ENCODE measurements at places on chromosomes 5 and 9. TPM values are rescaled to one million over a fixed set of nuclear protein-coding genes. Genes with fewer than 3 reads are reported as not detected.

Gene BRD9
- total RNA-seq: 22.9 TPM

Gene OGN
- total RNA-seq: not detected

Gene IL9
- total RNA-seq: not detected

Gene CCDC152
- 0.20 TPM for total RNA-seq

Gene HRCT1
- total RNA-seq: not detected

Gene FAM151B
- 2.3 TPM for total RNA-seq

Gene AQP7
- 0.58 TPM for total RNA-seq

Gene HEMGN
- not detected for total RNA-seq

Gene LOX
- 0.73 TPM for total RNA-seq

Gene ZBTB6
- total RNA-seq: 7.1 TPM

Gene FAM169A
- 110 TPM for total RNA-seq

Gene PRSS3
- not detected for total RNA-seq

Gene PRRX2
- total RNA-seq: not detected

DNA sequence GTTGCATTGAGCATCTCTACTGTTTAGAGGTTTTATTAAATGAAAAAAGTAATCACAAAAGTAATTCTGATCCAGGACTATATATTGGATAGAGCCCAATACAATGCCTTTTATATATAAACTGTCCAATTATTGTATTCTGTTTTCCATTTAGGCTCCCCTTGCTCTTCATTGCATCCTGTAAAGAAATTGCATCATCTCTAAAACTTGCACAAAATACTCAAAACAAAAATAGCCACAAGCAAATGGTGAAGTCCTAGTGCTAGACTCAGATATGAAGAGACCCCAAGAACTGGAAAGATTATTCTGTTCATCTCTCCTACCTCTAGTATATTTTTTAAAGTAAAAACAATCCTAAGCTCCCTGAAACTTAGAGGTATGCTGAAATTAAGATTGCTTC lies 195.8 kb downstream of the NNT start:
- H3K36me3 ChIP-seq: no peaks in the 10 kb centered on the region
- H3K27ac ChIP-seq: no peak overlapping the region
- no peak for DNase-seq
- no peaks in the 10 kb centered on the region for H3K27me3 ChIP-seq

- no peaks in the 10 kb centered on the region for H3K4me1 ChIP-seq
- no peak overlapping the region for H3K4me3 ChIP-seq
- H3K27me3 ChIP-seq: no peaks in the 10 kb centered on the region
- no peak overlapping the region for H3K27ac ChIP-seq
- DNase-seq: no peak
Observed at GRCh38 chr9:9612755-9613154, 1000.0 kb downstream of the PTPRD start.

GRCh38 chr5:180168758-180169157 lies 40.3 kb downstream of the RASGEF1C start:
- no peaks in the 10 kb centered on the region for H3K36me3 ChIP-seq
- peaks cover 25% of the 10 kb centered on the region for H3K27me3 ChIP-seq
- DNase-seq: no peak

GRCh38 chr9:134136996-134137299 lies 1.1 kb downstream of the WDR5 start:
- no peak for DNase-seq
- H3K36me3 ChIP-seq: peaks cover 9% of the 10 kb centered on the region
- no peaks in the 10 kb centered on the region for H3K27me3 ChIP-seq
- peaks cover 69% of the 10 kb centered on the region for H3K4me1 ChIP-seq
- H3K27ac ChIP-seq: peak overlapping the region; percentile 71
- peak overlapping the region; percentile 67 for H3K4me3 ChIP-seq

DNA sequence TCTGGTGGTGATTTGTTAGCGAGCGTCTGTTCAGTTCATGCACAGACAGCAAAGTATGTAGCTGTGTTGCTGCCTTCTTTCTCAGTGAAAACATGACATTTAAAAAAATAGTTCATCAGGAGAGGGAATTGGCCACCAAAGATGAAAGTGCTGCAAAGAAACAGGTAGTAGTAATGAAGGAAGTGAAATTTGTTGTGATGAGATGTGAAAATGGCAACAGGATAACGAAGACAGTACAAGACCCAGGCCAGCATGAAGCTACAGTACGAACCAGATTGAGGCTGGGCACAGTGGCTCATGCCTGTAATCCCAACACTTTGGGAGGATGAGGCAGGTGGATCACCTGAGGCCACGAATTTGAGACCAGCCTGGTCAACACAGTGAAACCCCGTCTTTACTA lies 136.0 kb downstream of the SMARCA2 start:
- no peaks in the 10 kb centered on the region for H3K27me3 ChIP-seq
- 0 out of 2 replicates have a peak, but pooled peaks cover 11% of the 10 kb centered on the region for H3K4me1 ChIP-seq
- H3K27ac ChIP-seq: no peak overlapping the region
- H3K4me3 ChIP-seq: no peak overlapping the region
- no peak for DNase-seq

DNA sequence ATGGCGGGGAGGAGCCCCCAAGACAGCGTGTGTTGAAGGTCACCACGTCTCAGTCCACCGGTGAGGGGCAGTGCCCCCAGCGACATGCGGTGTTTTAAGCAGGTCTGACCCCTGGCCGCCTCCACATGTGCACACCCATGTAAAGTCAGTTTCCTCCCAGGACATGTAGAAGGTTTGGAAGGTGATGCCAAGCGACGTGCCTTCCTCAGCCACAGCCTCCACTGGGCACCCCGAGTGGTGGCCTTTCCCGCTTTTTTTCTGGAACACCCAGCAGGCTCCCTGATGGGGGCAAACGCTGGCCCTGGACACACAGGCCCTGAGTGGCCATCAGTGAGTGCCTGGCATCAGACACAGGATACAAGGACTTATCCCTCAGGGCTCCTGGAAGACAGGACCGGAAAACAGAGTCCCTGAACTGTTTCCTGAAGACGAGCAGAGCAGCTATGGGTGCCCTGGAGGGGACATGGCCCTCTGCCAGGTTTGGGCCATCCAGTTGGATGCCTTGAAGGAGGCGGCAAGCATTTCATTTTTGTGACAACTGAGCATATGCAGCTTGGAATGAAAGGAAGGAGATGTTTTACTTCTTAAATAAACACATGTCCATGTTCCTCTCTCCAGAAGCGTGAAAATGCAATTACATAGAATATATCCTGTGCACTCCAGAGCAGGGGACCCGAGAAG lies 275.8 kb upstream of the IRX2 start:
- DNase-seq: no peak
- H3K4me3 ChIP-seq: no peak overlapping the region
- H3K27ac ChIP-seq: no peak overlapping the region
- H3K4me1 ChIP-seq: no peaks in the 10 kb centered on the region
- no peaks in the 10 kb centered on the region for H3K36me3 ChIP-seq

DNA sequence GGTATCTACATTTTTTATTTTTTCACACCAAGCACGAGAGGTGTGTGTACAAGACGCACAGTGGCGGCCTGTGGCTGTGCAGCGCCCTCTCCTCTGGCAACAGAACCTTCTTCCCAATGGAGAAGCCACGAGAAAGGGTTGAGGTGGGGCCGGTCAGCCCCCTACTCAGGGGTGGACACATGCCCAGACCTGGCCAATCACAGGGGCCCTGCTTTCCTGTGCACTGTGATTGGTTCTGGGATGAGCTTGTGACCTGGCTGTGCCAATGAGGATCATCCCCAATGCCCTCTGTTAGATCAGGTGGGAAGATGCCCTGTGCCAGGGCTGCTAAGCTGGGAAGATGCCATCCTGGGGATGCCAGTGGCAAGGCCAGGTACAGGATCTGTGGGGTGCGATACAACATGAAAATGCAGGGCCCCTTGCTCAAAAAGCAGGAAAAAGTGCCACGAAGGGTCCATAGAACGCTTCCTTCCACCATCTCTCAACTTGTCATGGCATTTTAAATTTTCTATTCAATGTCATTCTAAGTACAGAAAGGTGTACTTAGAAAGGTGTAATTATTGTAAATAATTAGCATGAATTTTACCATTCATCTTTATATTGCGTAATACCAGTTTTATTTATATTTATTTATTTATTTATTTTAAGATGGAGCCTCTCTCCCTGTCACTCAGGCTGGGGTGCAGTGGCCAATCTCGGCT lies 15.4 kb downstream of the IER5L start:
- H3K27me3 ChIP-seq: no peaks in the 10 kb centered on the region
- H3K4me3 ChIP-seq: no peak overlapping the region
- no peak overlapping the region for H3K27ac ChIP-seq
- peaks cover 69% of the 10 kb centered on the region for H3K4me1 ChIP-seq

DNA sequence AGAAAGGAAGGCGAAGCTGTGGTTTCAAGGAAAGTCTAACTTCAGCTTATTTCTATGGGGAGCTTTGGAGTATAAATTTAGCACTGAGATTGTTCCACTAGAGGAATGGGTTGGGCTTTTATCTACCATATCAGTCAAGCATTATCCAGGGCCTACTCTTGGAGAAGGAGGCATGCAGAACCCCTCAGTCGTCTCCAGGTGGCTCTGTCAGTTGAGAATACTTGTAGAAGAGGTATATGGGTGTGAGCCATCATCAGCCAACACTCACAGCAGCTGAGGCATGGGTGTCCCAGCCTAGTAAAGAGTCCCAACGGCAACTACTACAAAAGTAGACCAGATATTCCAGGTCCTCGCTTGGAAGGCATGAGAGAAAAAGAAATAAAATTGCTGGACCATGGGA lies 548.5 kb upstream of the GRAMD2B start:
- no peaks in the 10 kb centered on the region for H3K36me3 ChIP-seq
- no peaks in the 10 kb centered on the region for H3K4me1 ChIP-seq
- no peak overlapping the region for H3K27ac ChIP-seq
- DNase-seq: no peak
- no peaks in the 10 kb centered on the region for H3K27me3 ChIP-seq

DNA sequence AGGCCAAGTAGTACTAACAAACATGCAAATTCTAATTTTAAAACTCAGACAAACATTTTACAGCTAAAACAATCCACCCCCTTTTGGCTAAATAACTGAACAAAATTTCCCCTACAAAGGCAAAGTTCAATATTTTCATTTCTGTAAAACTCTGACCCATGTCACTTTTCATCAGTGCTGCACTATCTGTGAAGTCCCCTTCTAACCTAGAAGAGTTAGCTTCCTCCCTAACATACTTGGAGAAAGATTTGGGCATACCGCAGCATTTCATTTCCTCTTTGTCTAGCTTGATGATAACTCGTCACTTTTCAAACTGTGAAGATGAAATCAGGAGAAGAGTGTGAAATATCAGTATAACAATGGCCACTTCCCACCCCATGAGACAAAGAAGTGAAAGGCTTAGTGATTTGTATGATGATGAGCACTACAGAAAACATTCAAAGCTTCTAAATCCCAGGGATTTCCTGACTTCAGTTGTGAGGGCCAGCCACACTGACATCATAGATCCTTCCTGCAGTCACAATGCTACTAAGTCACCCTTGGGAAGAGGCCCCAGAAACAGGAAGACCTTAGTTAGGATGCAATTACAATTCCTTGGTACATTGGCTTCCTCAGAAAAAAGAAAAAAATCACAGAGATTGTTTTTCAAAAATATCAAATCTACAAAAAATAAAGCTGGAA lies at the start of gene FAM81B:
TSS of gene FAM81B (plus strand) at position 555 of the 681 bp plus-strand sequence. CDS start at position 579, 24 bp downstream.
- H3K4me1 ChIP-seq: no peaks in the 10 kb centered on the region
- no peak for DNase-seq
- H3K27me3 ChIP-seq: no peaks in the 10 kb centered on the region
- no peaks in the 10 kb centered on the region for H3K36me3 ChIP-seq
- no peak within 1 kb of the TSS for H3K4me3 ChIP-seq

GRCh38 chr5:72231991-72232703 lies 87.9 kb downstream of the MRPS27 start:
- H3K27ac ChIP-seq: no peak overlapping the region
- H3K4me1 ChIP-seq: no peaks in the 10 kb centered on the region
- H3K36me3 ChIP-seq: peaks cover 53% of the 10 kb centered on the region

DNA sequence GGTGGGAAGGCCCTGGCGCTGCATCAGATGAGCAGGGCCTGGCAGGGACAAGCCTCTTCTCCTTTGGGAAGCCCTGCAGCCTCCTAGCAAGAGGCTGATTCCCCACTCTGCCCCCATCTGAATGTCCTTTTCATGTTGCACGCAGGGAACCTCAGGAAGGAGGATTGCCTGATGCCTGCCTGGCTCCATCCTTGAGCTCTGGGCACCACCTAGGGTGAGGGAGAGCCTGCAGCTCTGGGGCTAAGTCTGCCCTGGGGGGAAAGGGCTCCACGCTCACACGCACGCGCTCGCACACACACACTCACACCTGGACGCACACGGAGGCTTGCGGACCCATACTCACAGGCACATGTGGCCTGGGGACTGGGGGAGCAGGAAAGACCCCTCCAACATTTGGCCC lies 86.6 kb downstream of the LMX1B start:
- H3K4me1 ChIP-seq: peaks cover under 1% of the 10 kb centered on the region
- H3K4me3 ChIP-seq: no peak overlapping the region
- peaks cover 77% of the 10 kb centered on the region for H3K27me3 ChIP-seq
- no peak for DNase-seq
- no peak overlapping the region for H3K27ac ChIP-seq

- H3K27me3 ChIP-seq: no peaks in the 10 kb centered on the region
- H3K36me3 ChIP-seq: no peaks in the 10 kb centered on the region
- no peak for DNase-seq
Observed at GRCh38 chr9:112755016-112755427, 4.5 kb downstream of the SNX30 start.

GRCh38 chr9:87884578-87885459 lies 2.1 kb downstream of the SPATA31E1 start:
- no peak overlapping the region for H3K27ac ChIP-seq
- H3K4me1 ChIP-seq: no peaks in the 10 kb centered on the region
- H3K27me3 ChIP-seq: peaks cover 6% of the 10 kb centered on the region
- H3K36me3 ChIP-seq: no peaks in the 10 kb centered on the region

DNA sequence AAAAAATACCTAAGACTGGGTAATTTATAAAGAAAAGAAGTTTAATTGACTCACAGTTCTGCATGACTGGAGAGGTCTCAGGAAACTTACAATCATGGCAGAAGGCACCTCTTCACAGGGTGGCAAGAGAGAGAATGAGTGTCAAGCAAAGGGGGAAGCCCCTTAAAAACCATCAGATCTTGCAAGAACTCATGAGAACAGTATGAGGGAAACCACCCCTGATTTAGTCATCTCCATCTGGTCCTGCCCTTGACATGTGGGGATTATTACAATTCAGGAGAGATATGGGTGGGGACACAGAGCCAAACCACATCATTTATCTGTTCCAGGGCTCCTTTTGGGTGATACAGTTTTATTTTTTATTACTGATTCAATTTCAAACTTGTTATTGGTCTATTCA lies 23.2 kb upstream of the ADAMTS16 start:
- H3K27me3 ChIP-seq: no peaks in the 10 kb centered on the region
- H3K4me3 ChIP-seq: no peak overlapping the region
- H3K4me1 ChIP-seq: no peaks in the 10 kb centered on the region
- no peaks in the 10 kb centered on the region for H3K36me3 ChIP-seq

DNA sequence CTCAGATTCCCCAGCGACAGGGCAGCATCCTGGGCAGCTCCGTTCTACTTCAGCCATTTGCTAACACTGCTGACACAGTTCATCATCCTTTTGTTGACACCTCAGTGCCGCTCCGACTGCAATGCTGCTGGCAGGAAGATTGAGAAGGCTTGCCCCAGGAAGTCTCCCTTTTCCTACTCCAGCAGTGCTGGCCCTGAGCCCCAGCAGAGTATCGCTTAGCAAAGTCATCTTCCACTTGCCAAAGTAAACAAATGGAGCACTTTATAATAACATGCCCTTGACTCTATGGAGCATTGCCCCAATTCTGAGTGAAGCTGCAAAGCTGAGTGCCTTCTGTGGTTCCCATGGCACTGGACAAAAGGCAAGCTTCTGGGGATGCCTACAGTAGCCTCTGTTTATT lies 32.2 kb downstream of the PRLR start:
- H3K4me1 ChIP-seq: peaks cover 55% of the 10 kb centered on the region
- peak; percentile 24 for DNase-seq
- H3K4me3 ChIP-seq: no peak overlapping the region
- no peaks in the 10 kb centered on the region for H3K27me3 ChIP-seq

- H3K27ac ChIP-seq: no peak overlapping the region
- no peaks in the 10 kb centered on the region for H3K4me1 ChIP-seq
- no peak overlapping the region for H3K4me3 ChIP-seq
- H3K27me3 ChIP-seq: no peaks in the 10 kb centered on the region
- DNase-seq: no peak
- no peaks in the 10 kb centered on the region for H3K36me3 ChIP-seq
Observed at GRCh38 chr5:20231040-20231439, 243.0 kb upstream of the CDH18 start.

Measured in HepG2 (cell line).